ENCODE measurements at places on chromosomes 5 and 9.

DNA sequence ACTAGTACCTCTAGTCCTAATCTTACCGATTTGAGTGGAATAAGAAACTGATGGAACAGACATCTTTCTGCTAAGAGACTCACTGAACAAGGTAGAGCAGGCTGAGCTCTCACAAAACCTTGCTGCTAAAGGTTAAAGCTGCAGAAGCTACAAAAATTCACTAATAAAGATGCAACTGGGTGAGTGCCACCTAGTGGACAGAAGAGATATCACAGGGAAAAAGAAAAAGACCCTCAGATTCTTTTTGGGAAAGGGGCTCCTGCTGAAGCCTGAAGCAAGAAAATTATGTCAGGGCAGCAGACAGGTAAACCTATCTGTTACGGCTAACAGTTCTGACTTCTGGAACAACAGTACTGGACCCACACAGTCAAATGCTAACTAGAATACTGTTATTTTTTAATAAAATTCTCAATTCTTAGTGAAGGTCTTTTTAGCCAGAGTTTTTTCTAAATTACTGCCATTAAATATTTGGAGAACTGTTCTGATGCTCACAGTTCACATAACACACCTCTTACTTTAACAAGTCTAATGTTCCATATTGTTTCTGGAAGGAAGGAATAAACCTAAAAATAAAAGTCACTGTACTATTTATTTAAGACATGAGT is 51.2 kb downstream of the DIAPH1 start:
- DNase-seq: no peak

- no peak for DNase-seq
Observed at GRCh38 chr5:123359454-123360200, 63.6 kb downstream of the CEP120 start.

DNA sequence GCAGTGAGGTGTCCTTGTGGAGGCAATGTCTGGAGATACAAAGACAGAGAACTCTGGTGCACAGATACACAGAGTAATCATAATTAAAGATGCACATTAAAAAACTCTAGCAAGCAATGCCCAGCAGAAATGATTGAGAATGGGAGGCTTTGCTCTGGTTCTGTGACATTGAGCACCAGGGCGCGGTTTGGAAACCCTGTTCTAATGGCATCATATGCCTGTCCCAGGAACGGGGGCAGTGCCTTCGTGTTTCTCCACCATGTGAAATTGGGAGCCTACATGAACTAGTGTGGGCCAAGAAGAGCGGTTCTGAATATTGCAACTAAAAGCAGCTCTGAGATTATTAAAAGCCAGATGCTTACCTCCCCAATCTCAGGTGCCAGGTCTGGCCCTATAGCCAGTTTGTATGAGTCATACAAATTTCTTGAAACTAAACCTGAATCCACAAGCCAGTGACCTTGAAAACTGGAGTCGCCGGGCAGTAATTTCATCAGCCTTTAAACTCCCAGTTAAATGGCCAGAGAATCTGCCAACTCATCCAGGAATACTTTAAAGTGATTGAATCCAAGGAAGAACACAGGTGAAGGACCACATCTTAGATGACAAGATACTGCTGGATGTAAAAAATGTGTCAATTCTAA is 22.2 kb upstream of the CTSL start:
- DNase-seq: no peak

DNA sequence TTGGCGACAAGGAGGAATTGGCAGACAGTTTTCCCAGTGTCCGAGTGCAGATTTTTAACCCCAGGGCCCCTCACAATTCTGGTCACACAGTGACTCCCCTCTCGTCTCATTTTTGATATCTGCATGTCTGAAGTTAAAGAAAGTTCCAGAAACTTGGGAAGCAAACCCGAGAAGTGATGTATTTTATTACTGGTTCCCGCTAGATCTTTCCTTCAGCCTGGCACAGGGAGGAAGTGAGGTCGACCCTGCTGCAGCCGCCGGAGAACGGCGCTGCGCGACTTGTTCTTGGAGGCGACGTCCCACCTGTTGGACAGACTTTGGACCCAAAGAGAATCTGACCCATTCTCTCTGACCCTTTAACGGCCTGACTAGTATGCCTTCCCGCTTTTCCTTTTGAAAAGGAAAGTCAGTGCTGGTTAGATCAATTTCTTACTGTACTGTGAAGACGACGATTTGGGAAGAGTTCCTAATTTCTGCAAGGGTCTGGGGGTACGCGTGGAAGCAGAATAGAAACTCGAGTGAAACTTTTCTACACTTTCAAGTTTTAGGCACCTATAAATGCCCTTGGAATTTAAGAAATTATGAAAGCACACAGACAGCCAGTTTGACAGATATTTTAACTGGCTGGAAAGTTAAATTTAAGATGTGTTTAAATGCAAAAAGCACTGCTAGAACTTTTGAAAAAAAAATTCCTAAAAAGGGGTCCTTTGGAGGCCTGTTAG is 744 bp downstream of the OTULIN start:
- no peak for DNase-seq

DNA sequence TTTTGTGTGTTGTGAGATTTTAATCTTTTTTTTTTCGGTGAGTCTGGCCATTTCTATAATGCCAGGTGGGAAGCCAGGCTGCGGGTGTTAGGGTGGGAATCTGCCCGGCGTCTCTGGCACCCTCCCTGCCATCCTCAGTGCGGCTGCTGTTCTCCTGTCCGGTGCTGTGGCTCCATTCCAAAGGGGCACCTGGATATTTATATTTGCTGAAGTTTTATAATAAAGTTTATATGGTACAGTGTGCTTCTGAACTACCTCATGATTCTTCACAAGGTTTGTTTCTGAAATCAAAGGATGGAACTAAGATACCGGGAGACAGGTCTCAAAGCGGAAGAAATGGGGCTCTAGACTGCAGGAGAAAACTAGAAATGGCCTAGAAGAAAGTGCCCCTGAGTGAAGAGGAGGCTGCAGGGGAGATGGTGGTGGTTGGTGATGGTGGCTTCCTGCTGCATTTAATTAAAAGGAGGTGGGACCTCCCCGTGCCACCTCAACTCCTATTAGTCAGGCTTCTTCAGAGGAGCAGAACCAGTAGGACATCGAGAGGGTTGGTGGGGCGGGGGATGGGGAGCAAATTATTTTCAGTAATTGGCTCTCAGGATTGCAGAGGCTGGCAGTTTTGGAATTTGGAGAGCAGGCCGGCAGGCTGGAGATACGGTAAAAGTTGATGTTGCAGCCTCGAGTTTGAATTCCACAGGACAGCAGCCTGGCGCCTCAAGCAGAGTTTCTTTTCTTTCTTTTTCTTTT is 102.2 kb upstream of the ICE1 start:
- DNase-seq: no peak

GRCh38 chr5:119031905-119032304 is 39.0 kb upstream of the DMXL1 start:
- no peak for DNase-seq

GRCh38 chr5:57850109-57850508 is 367.5 kb upstream of the ACTBL2 start:
- no peak for DNase-seq

- DNase-seq: no peak
Observed at GRCh38 chr5:153654504-153655200, 164.2 kb downstream of the GRIA1 start.

- no peak for DNase-seq
Observed at GRCh38 chr9:107888773-107889227, 399.2 kb upstream of the KLF4 start.

- DNase-seq: no peak
Observed at GRCh38 chr5:72878854-72879253, 62.4 kb downstream of the TNPO1 start.

- no peak for DNase-seq
Observed at GRCh38 chr5:131944702-131945550, 537 bp downstream of the MEIKIN start.

- no peak for DNase-seq
Observed at GRCh38 chr5:11182441-11183080, 421.5 kb upstream of the DAP start.

DNA sequence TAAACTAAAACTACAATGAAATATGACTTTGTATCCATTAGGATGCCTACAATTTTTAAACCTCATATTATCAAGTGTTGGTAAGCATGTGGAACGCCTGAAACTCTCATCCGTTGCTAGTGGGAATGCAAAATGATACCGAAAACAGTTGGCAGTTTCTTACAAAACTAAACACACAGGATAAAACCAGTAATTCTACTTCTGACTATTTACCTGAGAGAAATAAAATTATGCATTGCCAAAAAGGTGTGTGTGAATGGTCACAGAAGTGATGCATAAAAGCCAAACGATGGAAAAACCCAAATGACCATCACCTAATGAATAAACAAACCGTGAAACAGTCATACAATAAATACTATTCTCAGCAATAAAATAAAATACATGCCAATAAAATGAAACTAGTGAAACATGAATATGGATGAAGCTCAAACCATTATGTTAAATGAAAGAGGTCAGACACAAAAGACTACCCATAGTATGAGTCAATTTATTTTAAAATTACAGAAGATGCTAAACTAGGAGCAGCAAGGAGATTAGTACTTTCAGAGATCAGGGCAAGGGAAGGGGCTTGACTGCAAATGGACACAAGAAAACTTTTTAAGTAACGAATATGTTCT is 13.4 kb downstream of the AUH start:
- no peak for DNase-seq

DNA sequence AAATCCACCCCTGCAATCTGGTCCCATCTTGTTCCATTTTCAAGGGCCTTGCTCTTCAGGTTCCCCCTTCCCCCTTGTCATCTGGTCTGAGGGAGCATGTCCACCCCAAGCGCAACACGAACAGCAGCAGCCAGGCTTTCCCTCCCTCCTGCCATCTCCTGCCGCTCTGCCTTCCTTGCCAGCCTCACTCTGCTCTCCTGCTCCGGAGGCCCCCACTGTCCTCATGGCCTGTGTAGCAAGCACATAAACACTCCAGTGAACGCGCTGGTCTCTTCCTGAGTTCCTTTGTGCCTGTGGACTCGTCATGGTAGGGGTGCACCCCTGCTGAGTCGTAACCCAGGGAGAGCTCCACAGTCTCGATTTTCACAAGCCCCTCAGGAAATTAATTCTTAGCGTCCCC is 29.9 kb downstream of the TENT4A start:
- no peak for DNase-seq

- no peak for DNase-seq
Observed at GRCh38 chr9:21904371-21904770, 89.8 kb downstream of the CDKN2A start.

- no peak for DNase-seq
Observed at GRCh38 chr5:56055859-56056258, 61.1 kb upstream of the IL6ST start.

DNA sequence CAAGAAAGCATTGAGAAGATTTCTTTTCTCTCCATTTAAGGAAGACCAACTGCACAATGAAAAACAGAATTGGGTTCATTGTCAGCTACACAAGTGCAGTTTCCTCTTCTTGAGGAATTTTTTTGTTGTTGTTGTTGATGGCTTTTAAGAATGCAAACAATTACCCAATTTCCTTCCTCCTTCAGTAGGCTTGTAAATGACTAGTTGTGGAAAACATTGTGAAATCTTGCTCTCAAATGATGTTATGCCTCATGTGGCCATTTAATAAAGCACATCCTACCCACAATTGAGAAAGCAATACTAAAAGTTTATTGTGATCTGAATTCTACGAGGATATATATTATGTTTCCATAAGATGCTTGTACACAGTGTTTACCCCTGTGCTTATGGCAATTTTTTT is 171.6 kb downstream of the FAM174A start:
- no peak for DNase-seq

GRCh38 chr5:177496727-177497291 is 595 bp downstream of the PDLIM7 start:
- no peak for DNase-seq

GRCh38 chr5:41364346-41364745 is 146.1 kb downstream of the PLCXD3 start:
- no peak for DNase-seq
